ENCODE measurements at places on chromosomes 16 and 17.

DNA sequence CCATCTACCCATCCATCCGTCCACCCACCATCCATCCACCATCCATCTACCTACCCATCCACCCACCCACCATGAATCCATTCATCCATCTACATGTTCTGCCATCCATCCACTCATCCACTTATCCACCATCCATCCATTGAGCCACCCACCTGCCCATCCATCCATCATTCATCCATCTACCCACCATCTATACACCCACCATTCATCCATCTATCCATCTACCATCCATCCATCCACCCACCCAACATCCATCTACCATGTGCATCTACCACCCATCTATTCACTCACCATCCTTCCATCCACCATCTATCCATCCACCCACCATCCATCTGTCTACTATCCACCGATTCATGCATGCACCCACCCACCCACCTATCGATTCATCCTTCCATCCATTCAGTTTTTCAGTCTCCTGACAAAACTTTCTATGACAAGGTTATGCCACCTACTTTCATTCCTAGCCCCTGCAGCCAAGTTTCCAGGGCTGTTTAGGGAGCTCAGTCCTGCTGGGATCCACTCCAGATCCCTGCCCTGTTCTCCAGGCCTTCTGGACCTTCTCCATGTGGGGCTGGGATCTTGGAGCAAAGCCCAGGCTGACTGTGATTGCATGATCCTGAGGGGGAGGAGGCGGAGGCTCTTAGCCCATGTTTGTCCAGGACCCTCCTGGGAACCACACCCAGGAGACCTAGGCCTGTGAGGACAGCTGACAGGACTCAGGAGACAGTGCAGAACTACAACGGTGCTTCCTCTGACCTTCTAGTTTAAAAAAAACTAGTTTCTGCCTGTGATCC, 27.4 kb downstream of the BCO1 start:
- no peak for DNase-seq

- no peak for DNase-seq
These were observed 7.1 kb downstream of the CORO7 start for GRCh38 chr16:4409081-4409932.

DNA sequence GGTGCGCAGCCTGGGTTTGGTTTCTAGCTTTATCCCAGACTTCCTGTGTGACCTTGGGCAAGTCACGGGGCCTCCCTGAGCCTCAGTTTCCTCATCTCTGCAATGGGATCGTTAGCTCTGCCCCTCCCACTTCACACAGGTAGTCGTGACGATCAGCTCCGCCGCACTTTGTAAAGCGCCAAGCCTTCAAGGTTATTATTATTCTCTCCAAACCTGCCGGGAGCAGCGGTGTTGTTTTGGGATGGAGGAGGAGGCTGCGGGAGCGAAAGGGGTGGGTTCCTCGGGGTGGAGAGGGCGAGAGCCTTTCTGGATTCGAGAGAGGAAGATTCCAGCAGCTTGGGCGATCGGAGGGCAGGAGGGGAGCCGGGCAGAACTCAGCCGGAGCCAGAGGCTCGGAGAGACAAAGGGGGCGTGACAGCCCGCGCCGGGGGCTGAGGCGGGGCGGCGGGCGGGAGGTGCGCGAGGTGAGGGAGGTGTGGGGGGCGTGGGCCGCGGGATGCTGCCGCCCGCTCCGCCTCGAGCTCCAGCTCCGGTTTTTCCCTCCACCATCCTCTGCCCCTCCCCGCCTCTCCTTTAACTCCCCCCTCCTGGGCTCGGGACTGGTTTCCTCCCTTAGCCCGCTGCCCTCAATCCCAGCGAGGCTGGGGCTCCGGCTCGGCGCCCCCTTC, at the start of gene EFNB3:
Gene EFNB3, plus strand, starts transcription at position 602 of the 668 bp plus-strand sequence. CDS start 397 bp downstream, outside the sequence.
- DNase-seq = no peak

- DNase-seq = peak; percentile 19
These were observed 355 bp downstream of the TLE7 start for GRCh38 chr16:71441348-71442050.

DNA sequence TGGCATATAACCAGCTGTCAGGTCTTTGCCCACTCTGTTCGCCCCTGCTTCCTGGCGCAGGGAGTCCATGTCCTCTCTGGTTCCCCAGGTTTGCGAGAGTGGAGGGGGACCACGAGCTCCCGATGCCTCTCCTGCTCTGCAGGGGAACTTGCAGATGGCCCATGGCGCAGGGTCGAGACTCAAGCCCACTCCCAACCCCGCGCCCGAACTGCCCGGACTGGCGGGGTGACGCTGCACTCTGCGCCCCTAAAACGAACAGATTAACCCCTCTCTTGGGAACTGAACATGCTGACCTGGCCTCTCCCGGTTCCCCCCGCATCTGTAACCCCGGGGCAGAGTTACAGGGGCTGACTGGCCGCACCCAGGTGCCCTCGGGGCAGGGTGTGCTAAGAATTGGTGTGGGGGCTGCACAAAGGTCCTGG, 681 bp upstream of the PLA2G15 start:
- DNase-seq = no peak

DNA sequence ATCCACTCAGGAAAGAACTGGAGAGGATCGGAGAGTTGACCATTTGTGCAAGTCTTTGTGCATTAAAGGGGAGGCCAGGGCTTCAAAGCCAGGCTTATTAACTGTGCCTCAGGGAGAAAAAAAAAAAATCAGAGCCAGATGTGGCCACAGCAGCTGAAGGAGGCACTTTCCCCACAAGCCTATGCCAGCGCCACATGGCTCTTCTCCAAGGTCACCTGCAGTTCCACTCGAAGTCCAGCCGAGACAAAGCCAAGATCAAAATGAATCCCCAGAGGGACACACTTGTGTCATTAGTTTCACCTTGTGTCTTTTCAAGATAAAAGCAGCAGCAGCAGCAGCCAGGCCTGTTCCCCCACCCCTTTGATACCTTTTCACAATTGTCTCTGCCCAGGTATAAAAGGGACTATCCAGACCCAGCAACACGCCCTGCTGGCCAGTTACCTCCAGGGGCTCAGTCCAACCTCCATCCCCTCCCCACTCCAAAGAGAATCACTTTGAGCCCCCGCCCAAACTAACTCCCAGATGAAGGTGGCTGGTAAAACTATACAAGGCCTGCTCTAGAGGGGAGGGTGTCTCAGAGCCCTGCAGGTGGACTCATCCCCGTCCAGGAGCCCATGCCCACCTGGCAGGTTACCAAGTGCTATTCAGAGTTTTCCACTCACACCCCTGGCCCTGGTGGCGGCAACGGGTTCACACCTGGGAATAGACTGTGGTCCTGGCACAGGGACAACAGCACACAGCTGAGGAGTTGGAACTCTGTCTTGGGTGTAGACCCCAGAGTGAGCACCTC, 29.2 kb downstream of the AXIN2 start:
- no peak for DNase-seq

DNA sequence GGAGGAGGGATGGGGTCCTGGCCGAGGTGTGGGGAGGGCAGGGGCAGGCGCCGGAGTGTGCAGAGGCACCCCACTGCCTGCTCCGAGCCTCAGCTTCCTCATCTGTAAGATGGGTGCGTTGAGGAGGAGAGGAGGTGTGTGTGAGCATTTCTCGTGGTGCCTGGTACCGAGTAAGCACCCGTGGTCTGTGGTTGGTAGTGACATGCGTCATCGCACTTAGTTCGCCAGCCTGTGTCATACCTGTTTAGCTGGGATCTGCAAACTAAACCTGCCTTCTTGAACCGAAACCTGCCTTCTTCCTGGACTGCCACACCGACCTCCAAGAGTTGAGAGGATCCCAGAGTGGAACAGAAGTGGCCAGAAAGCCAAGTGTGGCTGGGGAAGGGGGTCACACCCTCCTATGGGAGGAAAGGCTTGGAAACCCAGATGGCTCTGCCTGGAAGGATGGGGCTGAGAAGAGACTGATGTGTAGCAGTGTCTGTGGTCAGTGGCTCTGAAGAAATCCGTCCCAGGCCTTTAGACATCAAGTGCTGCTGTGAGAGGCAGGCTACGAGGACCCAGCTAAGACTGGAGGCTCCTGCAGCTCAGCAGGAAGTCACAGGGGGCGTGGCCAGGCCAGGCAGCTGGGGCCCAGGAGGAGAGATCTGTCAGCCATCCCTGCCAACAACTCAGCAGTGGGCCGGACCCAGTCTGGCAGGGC, 162.6 kb upstream of the PLCG2 start:
- DNase-seq = peak; percentile 48

DNA sequence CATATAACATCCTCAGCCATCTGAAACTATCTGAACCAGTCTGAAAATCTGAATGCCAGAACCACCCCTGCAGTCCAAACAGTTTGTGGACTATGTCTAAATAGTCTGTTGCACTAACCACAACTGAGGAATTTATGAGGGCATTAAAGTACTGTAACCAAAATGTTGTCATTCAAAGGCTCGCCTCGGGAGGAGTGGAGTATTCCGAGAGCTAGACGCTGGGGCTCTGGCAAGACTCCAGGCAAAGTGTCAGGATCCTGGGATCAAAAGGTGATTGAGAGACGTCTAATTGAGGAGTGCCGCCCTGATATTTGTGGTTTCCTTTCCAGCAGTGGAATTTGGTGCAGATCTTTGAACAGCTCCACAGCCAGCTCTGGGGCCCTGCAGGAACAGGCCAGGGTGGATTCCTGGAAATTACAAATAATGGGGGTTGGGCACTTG, 142.9 kb upstream of the MYOCD start:
- DNase-seq = no peak

GRCh38 chr16:66365651-66366050, 840 bp upstream of the CDH5 start:
- DNase-seq = no peak

DNA sequence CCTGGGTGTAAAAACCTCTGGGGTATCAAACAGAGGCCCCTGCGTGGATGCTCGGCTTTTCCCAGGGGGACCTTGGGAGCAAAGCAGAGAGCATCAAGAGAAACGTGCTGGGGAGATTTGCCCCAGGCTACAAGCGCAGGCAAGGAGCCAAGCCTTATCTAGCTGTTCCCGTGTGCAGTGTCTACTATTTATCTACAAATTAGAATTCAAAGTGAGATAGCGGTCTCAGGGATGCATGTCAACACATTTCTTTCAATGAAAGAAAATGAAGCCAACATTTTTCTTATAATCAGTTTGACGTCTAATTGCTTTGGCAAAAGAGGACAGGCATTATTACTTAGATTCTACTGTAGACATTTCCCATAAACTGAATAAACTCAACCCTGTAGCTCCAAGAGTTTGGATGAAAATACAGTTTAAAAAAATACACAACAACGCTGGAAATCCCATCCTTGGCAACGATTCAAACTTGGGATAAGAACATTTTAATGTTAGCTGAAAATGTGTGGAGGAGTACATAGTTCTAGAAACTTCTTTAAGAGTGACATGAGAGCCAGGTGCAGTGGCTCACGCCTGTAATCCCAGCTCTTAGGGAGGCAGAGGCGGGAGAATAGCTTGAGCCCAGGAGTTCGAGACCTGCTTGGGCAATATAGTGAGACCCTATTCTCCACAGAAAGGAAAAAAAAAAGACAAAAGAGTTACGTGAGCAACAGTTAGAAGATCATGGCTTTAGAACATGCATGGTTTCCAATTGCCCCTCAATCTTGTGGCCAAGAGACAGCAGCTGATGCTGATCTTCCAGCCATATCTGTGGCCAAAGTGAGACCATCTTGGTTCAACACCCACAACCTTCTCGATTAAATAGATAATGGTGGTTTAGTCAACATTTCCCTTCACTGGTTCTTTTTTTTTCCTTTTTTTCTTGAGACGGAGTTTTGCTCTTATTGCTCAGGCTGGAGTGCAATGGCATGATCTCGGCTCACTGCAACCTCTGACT, 7.2 kb downstream of the SPNS3 start:
- no peak for DNase-seq

- no peak for DNase-seq
These were observed 1.7 kb downstream of the PER1 start for GRCh38 chr17:8150194-8151119.

DNA sequence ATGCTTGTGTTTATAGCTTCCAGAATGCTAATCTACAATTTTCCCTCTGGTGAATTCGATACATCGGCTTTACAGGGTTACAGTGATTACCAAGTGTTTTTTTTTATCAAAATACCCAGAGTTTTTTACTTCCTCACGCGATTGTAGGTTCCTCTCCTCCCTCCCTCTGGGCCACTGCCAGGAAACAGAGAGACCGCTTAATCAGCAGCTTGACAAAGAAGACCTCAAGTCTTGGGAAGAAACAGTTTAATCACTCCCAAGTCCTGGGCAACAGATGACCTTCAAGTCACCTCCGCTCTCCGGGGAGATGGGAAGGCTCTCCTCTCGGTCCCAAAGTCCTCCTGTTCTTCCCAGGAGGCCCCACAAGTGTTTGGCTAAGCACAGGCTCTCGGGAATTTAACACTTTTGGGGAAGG, 23.5 kb downstream of the SMTNL2 start:
- DNase-seq = no peak

DNA sequence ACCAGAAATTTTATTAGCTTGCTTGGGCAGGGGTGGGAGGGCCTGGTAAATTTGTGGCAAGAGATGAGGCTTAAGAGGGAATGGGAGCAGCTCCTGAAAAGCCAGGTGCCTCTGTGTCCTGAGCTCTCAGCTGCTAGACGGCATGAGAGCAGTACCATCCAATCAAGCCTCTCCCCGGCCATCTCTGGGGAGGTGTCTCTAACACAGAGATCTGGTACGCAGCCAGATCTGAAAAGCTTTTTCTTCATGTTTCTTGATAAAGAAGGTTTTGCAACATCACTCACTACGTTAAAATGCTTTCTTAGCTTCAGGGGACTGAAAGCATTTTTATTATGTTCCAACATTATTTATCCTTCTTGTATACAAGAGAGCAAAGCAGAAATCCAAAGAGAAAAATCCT, 488.2 kb downstream of the RBFOX1 start:
- DNase-seq = no peak

DNA sequence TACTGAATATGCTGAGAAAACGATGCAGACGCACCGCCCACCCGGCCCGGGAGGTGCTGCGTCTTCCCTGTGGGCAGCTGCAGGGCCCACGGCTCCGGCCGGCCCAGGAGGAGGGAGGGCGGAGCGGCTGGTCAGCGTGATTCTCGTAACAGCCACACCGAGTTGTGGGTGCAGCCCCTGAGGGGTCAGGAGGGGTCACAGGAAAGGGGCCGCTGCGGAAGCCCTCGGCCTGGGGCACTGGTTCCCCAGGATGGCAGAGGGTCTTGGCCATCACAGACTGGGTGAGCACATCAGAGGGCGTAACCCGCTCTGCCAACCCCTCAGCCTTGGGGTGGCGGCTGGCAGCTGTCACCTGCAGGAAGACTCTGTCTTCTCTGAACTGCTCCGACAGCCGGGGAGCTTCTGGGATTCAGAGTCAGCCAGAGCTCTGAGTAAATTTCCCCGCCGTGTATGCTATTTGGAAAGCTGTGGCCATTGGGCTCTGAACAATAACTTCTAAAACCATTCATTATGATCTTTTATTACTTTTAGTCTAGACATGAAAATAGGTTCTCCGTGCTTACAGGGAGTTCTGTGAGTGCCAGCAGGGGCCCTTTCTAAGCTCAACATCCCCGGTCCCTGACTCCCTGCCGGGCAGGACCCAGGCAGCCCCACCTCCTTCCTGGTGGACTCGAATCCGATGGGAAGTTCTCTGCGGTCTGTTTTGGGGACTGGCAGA, 87.4 kb upstream of the CHMP6 start:
- DNase-seq = no peak

GRCh38 chr17:53492532-53492931, 330.2 kb upstream of the KIF2B start:
- no peak for DNase-seq

DNA sequence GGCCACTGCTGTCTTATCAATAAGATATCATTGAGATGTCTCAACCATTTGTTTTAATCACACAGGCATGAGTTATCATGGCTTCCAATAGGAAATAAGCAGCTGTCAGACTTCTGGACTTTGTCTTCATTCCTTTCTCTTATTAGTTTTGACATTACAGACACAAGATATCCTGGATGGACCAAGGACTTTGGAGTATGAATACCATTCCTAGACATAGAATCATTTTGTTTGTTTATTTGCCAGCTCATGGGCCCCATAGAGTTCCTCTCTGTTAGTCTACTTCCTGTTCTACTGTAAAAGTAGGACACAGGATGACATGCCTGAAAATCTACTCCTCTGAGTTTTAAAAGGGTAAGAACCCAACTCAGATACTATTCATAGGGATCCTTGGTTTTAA, 77.7 kb upstream of the KCNJ16 start:
- DNase-seq = no peak
